ENCODE measurements at places on chromosomes 6 and 20.

GRCh38 chr6:47267301-47267700 is 42.4 kb downstream of the TNFRSF21 start:
- no peak for DNase-seq

- DNase-seq = no peak
These were observed 155.5 kb downstream of the LPA start for GRCh38 chr6:160508599-160508998.

DNA sequence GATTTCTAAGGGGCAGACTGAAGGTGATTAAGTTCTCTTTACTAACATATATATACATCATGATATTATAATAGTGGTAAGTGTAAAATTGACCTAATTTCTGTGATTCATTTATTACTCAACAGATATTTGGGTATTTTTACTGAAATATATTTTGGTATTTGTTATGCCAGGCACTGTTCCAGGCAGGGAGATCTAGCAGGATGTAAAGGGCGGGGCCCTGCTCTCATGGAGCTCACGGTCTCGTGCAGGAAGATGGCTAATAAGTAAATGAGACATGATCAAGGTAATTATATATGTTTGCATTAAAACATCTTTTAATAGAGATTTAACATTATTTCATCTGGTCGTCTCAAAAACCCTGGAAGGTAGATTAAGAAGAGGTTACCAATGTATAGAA is 27.7 kb downstream of the FAM50B start:
- DNase-seq = no peak

- no peak for DNase-seq
These were observed 75.2 kb downstream of the AKAP7 start for GRCh38 chr6:131210469-131210868.

DNA sequence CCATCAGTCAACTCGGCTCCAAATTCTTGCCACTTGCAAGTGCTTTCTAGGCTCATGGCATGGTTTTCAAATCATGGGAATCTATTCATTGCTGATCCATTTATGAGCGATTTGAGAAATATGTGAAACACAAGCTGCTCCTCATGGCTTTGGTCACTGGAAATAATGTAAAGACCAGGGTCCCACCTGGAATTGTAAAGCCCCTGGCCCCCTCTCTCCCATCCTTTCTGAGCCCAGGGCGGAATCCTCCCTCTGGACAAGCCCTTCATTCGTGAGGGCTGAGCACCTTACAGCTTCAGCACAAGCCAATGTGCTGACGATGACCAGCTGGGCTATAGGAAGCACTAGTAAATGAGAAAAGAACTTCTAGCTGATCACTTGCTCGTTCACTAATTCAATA is 96.0 kb downstream of the RNASET2 start:
- DNase-seq = no peak
